ENCODE measurements at places on chromosomes 2 and 18.
A peak's percentile ranks its signal among the peaks of the same experiment; 100 is the strongest.

DNA sequence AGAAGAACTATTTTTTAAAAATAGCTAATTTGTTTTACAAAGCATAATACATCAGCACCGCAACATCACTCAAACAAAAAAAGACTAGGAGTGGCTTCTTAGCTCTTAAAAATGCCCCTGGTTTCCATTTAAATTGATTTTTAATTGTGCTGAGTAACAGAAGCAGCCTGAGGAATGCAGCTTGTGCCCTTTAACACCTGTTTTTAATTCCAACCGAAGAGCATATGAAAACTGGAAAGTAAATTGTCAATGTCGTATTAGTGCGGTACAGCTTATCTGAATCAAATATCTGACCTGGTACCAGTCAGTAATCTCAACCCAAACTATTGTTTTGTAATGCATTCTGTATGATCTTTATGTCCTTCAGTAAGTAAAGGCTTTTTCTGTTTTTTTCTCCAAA lies 13.2 kb upstream of the CD302 start:
- no peak for DNase-seq

GRCh38 chr2:225600865-225601264 lies 201.4 kb downstream of the NYAP2 start:
- DNase-seq: no peak

DNA sequence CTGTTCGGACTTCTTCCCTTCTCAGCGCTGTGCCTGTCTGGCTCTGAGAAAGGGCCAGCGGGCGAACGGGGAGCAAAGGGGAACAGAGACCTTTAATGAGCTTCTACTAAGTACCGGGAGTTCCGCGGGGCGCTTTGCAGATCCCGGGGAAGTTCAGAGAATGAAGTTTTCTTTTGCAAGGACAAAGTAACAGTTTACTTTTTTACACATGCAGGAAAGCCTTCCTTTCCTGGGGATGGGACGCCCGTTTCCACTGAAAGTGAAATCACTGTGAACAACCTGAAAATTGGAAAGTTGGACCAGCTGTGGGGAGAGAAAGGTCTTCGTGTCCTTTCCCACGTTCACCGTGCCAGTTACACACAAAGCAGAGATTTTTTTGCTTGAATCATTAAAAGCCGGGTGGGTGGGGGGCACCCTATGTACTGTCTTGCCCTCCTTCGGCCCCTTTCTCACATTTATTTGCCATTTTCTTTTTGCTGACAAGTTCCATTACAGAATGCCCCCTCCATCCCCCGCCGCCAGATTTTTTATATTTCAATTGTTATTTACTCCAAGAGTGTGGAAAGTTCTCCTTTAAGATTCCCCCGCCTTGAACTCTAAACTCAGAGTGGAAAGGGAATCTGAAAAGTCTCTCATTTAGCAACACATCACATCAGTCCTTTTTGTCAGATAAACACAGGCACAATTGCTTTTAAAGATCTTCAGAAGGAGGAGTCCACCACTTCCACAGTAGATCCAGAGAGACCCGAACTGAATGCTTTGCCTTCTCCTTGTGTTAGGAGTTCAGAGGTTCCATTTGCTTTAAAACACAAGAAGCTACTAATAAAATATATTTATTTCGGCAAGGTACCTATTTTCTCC lies 1.1 kb upstream of the FN1 start:
- DNase-seq: no peak

GRCh38 chr2:165376571-165376975 lies 92.9 kb upstream of the CSRNP3 start:
- no peak for DNase-seq

- no peak for DNase-seq
Observed at GRCh38 chr2:45436456-45436855, 174.6 kb downstream of the SRBD1 start.

- DNase-seq: no peak
Observed at GRCh38 chr18:27750014-27750413, 426.9 kb downstream of the CDH2 start.

DNA sequence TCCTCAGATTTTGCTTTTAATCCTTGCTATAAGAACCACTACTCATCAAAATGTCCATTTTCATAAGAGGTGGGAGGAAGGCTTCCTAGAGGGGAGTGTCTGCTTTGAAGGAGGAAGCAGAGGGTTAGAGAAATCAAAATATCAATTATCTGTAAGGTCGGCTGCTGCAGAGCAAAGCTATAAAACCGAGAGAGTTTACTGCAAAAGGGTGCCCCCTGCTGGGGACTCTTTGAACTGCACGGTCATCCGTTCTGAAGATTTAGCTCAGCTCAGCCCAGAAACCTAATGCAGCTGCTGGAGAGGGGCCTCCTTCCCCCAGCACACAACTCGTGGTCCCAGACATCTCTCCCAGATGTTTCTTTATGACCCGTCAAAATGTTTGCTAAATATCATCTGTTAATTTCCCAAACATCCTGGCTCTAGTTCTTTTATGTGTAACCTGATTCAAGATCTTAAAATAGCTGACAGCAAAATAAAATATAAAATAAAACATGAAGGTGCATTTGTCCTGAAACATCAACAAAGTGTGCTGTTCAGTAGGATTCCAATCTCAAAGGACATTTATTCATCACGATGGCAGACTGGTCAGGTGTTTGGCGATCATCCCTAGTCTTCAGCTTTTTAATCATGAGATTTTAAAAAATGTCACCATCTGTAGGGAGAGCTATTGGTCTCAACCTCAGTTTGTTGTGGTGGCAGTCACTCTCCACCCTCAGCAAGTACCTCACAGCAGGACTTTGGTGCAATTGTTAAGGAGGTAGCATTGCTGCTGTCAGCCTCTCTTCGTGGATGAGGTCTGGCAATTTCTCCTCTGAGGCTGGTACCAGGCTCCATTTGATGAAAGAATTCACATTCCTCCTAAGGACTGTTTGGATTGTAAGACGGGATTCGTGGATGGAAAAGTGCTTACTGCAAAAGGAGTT lies 185.9 kb downstream of the MTX2 start:
- peak; percentile 72 for DNase-seq

DNA sequence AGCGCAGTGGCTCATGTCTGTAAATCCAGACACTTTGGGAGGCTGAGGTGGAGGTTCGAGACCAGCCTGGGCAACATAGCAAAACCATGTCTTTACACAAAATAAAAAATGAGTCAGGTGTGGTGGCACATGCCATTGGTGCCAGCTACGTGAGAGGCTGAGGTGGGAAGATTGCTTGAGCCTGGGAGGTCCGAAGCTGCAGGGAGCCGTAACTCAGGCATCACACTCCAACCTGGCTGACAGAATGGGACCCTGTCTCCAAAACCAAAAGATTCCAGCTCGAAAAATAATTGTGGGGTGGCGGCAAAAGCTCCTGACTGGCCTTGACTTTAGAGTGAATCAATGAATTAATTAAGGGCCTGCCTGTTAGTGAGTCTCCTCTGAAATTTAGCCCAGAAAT lies 1.2 kb upstream of the ALPP start:
- DNase-seq: no peak

DNA sequence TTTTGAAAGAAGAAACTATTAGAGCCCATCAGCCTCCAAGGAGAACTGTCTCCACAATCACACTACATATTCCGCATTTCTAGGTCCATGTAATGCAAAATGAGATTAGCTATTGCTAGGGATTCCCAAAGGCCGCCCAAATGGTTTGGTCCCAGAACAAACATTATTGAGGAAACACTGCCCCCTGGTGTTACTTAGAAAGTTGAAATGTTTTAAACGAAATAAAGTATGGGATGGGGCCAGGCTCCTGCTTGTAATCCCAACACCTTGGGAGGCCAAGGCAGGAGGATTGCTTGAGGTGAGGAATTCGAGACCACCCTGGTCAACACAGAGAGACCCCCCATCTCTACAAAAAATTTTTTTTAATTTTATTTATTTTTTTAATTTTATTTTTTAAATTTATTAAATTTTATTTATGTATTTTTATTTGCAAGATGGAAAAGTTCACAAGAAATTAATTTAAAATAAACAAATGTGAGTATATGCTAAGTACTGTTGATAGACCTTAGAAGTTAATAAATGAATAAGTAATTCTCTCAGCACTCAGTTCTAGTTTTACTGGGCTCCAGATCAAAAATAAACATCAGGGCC lies 5.5 kb downstream of the NHEJ1 start:
- no peak for DNase-seq

DNA sequence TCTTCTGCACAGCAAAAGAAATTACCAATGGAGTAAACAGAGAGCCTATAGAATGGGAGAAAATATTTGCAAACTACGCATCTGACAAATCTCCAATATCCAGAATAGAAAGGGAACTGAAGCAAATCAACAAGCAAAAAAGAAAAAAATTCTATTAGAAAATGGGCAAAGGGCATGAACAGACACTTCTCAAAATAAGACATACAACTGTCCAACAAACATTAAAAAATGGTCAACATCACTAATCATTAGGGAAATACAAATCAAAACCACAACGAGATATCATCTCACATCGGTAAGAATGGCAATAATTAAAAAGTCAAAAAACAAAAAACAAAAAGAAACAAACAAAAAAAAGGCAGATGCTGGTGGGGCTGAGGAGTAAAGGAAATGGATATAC lies 356.4 kb downstream of the ADCYAP1 start:
- no peak for DNase-seq

DNA sequence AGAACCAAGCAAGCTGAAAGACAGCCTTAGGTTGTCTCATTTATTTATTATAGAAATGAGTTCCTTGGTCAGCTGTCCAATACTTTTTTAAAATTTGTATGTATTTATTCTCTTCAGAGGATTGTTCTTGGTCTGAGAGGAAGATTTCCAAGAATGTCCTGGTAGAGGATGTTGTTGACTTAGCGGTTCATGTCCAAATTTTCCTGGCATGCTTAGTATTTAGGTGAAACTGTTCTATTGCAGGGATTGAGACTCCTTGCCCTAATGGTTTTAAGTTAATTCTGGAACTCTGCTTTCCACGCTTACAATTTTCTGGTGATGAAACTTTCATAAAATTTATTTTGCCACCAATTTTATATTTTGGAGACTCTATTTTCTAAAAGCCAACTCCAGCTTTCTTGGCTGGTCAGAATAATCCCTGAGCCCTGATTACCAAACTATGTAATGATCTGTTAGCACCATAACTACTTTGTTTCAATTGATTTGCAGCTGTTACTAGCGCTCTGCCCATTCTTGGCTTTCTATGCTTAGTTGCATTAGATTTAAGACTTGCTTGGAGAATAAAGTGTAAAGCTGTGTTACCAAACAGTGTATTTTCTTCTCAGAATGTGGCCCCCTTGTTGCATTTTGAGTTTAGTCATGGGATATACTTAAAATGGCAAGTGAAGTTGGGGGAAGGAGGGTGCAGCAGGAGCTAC lies 1868.8 kb upstream of the CELF4 start:
- no peak for DNase-seq

- DNase-seq: no peak
Observed at GRCh38 chr2:41142478-41142877, 690.6 kb upstream of the SLC8A1 start.

DNA sequence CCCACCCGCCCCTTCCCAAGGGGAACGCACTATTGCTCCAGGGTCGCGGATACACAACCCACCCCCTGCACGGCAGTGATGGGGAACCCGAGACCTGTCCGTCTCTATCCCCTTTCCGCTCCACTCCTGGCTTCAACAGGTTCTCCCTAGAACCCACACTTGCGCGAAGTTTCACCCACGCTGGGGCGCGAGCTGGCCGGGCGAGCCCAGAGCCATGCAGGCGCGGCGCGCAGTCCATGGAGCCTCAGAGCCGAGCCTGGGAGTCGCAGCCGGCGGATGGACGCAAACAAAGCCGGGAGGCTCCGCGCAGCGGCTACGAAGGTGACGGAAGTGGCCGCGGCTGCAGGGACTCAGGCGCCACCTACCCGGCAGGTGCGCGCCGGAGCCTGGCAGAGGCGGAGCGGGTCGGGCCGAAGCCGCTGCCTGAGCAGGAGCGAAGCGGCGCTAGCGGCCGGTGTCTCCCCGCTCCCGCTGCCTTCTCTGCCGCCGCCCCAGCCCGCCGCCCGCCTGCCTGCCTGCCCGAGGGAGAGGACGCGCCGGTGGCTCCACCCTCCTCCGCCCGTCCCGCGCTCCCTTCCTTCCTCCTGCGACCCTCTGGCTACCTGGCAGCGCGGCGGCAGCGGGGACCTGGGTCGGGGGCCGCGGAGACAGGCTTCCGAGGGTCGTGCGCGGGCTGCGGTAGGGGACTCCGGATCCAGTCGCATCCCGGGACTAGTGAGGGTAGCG lies 14.0 kb downstream of the ALPG start:
- DNase-seq: no peak

- no peak for DNase-seq
Observed at GRCh38 chr2:55590810-55591440, 26.5 kb downstream of the PPP4R3B start.

GRCh38 chr2:118112771-118113334 lies 24.6 kb downstream of the INSIG2 start:
- DNase-seq: no peak

DNA sequence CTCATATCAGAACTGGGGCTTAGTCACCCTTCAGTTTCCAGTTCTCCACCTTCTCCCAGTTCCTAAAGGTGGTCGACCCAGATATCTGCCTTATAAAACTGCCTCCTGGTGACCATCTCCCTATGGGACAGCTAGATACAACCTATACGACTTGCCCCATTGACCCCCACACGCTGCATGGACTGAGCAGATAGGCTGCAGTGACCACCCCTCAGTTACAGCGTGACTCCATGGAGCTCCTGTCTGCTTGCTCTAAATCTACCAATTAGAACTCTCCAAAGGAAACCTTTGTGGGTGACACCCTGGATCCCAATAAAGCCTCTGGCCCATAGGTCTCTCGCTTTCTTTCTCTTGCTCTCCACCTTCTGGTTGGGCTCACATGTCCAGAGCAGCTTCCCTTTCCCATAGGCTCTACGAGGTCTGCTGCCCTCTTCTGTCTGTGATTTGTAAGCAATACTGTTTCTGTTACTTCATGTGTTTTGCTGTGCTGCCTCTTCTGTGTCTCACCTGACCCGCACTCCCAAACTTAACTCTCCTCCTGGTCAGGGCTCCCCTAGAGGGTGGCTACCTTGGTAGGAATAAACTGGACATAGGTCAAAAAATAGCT lies 971.3 kb upstream of the FAM98A start:
- DNase-seq: no peak

DNA sequence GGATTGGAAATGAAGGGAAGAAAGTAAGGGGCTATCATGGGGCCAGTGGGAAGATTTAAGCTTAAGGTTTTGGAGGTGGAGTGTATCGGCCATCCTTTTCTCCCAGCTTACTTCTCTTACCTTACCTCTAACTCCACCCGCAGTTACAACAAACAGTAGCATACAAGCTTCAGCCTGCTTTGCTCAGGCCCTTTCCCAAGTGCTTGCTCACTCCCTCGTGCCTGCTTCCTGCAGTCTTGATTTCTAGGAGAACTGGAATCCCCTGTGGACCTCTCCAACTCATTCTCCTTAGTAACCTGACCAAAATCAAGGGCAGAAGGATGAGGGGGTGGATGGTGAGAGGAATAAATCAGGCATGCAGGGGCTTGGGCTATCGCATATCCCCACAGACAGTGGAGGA lies 5.8 kb upstream of the LYG2 start:
- no peak for DNase-seq

GRCh38 chr2:204827701-204828590 lies 282.7 kb downstream of the PARD3B start:
- DNase-seq: no peak

DNA sequence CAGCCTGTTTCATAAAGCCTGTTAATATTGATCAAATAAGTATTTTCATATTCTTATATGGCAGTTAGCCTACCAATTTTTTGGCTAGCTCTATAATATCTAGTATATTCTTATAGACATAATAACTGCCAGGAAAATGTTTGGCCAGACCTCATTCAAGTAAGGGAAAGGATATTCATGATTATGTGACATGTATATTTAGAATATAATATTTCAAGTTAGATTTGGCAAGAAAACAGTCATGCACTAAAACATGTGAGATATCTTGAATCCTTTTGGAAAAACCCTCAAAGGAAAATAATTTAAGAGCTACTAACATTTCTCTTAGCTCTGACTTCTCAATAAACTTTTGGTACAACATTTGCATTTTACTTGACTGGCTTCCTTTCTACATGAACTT lies 694.1 kb downstream of the PLCL1 start:
- DNase-seq: no peak
